ENCODE measurements at places on chromosomes 2 and 18.

DNA sequence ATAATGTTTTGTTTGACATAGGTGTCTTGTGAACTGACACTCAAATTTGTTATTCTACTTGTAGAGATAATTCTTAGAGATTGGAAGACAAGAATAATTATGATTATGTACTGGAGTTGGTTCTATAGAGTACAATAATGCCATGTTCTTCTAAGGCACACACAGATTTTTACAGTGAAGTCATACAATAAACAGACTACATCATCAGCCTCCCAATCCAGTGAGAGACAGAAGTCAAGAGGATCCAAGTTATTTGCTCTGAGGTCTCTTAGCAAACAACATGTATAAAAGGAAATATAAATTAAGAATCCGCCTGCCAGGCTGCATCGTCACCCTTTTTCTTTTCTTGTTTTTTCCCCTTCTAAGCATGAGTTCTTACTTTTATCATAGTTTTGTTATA, 613.5 kb upstream of the SETBP1 start:
- DNase-seq, result no peak

DNA sequence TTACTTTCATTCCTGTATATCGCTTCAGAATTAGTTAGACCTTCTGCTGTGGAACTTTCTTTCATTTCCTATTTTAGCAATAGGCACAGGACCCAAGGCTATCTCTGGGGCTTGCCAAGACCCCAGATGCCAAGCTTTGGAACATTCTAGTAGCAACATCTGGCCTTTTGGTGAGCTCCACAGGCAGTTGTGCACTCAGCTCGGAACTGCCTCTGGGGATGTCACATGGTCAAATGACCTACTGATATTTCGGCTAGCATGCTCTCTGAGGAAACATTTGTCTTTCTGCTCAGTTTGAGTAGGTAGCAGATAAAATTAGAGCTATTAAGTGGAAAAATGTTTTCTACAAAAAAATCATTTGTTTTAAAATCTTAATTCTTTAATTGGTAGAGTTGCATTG, 76.6 kb upstream of the ITGA4 start:
- DNase-seq, result no peak

- DNase-seq, result no peak
These were observed 109.3 kb downstream of the FHOD3 start for GRCh38 chr18:36406805-36407204.

DNA sequence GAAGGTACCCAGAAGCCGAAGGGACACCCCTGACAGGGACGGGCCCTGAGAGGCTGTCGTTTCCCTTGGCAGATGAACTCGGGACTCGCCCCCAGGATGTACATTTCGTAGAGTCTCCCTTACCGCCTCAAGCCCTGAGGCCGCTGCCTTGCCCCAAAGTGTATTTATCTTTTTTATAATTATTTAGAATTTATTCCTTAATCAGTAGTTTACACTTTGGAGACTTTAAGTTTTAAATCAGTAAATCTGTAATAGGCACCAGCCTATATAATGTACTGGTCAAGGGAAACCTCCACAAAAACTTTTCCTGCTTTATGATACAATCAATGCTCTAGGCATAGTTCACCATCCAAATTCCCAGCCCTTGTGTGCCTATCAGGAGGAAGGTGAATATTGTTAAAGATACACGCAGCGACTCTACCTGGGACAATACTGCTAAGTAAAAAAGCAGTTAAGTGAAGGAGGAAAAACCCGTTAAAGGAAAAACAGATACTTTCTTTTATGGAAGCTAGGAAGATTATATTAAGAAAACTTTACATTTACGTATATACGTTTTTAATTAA, 848 bp downstream of the VRK2 start:
- no peak for DNase-seq

- no peak for DNase-seq
These were observed 305.9 kb upstream of the TMEFF2 start for GRCh38 chr2:192500550-192501200.

DNA sequence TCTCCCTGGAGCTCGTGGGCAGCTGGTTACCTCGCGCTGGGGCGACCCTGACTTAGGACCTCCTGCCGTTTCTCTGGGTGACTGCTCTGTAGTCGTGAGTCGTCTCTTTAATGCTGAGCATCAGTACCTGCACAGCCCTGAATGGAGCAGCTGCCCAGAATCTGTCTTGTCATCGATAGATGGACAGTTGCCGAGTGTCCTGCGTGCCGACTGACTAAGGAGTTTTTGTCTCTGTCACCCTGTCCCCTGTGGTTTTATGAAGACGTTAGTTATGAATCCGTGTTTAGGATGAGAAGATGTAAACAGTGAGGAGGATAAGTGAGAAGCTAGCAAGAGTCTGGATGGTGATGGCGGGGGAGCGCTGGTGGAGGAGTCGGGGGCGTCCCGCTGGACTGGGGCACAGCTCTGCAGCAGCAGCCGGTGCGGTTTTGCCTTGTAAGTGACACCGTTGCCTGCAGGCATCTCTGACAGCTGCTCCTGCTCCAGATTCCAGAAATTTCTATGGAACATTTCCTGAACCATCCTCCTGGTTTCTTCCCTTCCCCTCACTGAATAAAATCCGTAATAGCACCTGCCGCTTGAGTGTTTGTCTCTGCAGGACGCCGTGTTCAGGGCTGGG, 13.3 kb downstream of the AGAP1 start:
- DNase-seq, result no peak

DNA sequence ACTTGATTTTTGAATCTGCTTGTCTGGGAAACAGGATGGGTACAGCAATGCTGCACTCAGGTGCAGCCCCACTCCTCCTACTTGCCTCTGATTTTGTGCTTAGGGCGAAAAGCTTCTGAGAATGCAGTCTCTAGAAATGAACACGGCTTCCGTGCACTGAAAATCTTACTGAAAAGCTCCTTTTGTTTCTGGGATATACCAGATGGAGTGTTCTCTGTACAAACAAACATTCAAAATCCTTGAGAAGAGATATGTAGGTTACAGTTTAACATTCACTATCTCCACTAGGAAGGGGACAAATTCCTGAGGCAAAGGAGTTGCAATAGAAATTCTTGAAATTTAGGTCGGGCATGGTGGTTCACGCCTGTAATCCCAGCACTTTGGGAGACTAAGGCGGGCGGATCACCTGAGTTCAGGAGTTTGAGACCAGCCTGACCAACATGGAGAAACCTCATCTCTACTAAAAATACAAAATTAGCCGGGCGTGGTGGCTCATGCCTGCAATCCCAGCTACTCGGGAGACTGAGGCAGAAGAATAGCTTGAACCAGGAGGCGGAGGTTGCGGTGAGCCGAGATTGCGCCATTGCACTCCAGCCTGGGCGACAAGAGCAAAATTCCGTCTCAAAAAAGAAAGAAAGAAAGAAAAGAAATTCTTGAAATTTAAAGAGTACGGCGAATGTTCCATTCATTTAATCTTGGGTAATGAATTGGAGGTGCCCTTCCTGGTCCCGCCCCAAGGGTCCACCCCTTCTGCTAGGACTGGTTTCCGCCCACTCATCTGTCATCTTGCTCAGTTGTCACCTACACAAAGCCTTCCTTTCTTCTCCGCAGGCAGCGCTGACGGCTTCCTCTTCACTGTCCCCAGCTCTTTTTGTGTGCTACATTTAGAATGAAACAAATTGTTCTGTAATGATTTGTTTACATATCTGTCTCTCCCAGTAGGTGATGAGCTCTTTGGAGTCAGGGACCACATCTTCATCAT, 92.4 kb downstream of the SOCS6 start:
- no peak for DNase-seq

GRCh38 chr2:231212329-231212845, 14.0 kb downstream of the ARMC9 start:
- no peak for DNase-seq

GRCh38 chr2:105129722-105130232, 91.9 kb downstream of the MRPS9 start:
- DNase-seq, result no peak

DNA sequence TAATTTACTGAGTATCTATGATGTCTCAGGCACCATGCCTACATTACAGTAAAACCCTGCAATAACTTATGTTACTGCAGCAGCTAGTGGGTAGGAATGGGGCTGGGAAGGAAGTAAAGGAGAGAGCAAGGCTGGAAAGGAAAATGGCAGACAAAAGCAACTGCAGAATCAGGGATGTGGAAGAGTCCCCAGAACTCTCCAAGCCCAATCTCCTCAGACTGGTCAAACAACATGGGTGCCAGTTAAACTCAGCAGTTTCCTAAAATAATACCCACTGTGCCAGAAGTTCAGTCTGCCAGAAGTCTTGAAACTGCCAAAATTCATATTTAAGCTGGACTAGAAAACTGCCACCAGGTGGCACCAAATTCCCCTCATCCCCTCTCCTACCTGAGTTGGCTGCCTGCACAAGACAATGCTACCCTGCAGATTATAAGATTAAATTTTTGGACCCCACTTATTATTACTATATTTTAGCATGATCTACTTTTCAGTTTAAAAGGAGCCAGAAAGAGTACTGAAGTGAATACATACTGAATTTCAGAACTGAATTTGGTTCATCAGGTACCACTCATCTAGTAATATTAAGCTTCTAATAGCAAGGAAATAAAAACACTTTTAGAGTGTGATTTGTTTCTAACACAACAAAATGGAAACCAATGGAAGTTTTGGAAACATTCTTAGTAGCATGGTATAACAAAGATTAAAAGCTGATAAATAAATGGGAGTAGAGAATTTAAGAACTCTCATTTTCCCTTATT, 86.8 kb upstream of the DNER start:
- peak; percentile 72 for DNase-seq

All from stimulated activated naive CD4-positive, alpha-beta T cell (primary cell).